ENCODE measurements at places on chromosomes 3 and 15. TPM values are rescaled to one million over a fixed set of nuclear protein-coding genes. Genes with fewer than 3 reads are reported as not detected.

CHDH gene
- total RNA-seq: 6.6 TPM

ETV5 gene
- total RNA-seq: 9.7 TPM

GRCh38 chr3:95048564-95048963 lies 985.7 kb downstream of the NSUN3 start:
- no peak for DNase-seq
- no peak overlapping the region for H3K27ac ChIP-seq
- no peak overlapping the region for H3K4me3 ChIP-seq
- H3K4me1 ChIP-seq: no peaks in the 10 kb centered on the region

GRCh38 chr3:9866639-9867038 lies 13.4 kb downstream of the CIDEC start:
- no peaks in the 10 kb centered on the region for H3K27me3 ChIP-seq
- H3K4me3 ChIP-seq: no peak overlapping the region
- peaks cover 7% of the 10 kb centered on the region for H3K4me1 ChIP-seq

DNA sequence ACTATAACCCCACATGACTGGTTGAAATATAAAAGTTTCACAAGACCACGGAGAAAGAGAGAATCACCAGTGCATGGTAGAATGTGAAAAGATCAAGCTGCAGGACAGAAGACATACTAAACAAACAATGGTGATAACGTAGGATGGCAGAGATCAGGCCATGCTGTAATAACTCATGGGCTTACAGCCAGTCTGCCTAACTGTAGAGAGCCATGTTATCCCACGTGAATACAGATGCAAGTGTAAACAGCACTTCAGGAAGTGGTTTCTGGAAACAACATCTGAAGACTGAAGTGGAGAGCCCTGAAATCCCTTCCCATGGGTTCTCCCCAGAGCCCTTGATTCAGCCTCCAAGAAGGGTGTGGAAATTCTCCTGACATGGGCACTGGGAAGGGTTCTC lies 103.2 kb upstream of the SLCO2A1 start:
- H3K27ac ChIP-seq: no peak overlapping the region
- no peak overlapping the region for H3K4me3 ChIP-seq
- no peaks in the 10 kb centered on the region for H3K4me1 ChIP-seq
- no peaks in the 10 kb centered on the region for H3K36me3 ChIP-seq
- no peak for DNase-seq

GRCh38 chr3:169879013-169879557 lies 9.3 kb upstream of the LRRC31 start:
- H3K27ac ChIP-seq: no peak overlapping the region
- H3K36me3 ChIP-seq: no peaks in the 10 kb centered on the region
- no peak overlapping the region for H3K4me3 ChIP-seq
- H3K27me3 ChIP-seq: no peaks in the 10 kb centered on the region
- no peak for DNase-seq

DNA sequence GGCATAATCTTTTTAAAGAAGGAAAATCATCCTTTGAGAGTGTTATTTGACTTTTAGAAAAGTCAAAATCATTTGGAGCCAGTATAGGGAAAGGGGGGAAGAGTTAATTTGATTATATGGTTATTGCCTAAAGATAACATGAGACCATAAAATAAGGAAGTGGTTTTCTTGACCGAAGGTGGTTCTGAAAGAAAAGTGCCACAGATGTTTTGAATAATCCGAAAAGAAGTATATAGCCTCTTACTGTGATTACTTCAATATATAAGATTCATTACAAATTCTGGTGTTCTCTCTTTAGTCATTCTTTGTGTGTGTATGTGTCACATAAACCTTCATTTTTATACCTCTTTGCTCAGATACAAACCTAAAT lies 1.1 kb downstream of the DNAJB11 start:
- H3K4me3 ChIP-seq: no peak overlapping the region
- H3K4me1 ChIP-seq: peaks cover 21% of the 10 kb centered on the region
- no peak for DNase-seq

GRCh38 chr3:186696522-186696921 lies 20.6 kb upstream of the KNG1 start:
- no peak overlapping the region for H3K4me3 ChIP-seq
- DNase-seq: no peak
- H3K4me1 ChIP-seq: no peaks in the 10 kb centered on the region
- H3K27me3 ChIP-seq: no peaks in the 10 kb centered on the region
- no peak overlapping the region for H3K27ac ChIP-seq

DNA sequence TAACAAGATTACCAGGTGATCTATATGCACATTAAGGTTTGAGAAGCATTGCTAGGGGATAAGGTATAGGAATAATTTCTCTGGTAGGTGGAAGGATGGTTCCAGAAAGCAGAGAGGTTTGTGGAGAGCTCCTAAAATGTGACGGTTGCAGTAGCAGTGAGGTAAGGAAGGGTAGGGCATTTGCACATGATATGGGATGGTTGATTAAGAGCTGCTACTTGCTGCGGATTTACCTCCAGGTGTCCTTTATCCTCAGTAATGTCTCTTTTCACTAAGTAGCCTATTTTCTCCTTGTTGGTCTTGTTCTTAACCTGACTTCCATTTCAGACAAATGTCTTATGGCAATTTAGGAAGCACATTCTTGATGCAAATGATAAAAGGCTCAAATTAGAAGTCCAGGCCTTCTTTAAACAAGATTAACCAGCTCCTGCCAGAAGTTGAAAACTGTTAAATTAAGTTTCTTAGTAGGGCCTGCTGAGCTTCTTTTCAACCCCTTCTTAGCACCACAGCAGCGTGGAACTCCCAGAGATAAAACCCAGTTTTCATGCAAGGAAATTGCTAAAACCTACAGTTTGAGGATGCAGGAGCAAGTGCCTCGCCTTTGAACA lies 231.1 kb upstream of the GADL1 start:
- no peak overlapping the region for H3K27ac ChIP-seq
- no peaks in the 10 kb centered on the region for H3K27me3 ChIP-seq
- H3K4me3 ChIP-seq: no peak overlapping the region
- no peaks in the 10 kb centered on the region for H3K4me1 ChIP-seq
- H3K36me3 ChIP-seq: no peaks in the 10 kb centered on the region

DNA sequence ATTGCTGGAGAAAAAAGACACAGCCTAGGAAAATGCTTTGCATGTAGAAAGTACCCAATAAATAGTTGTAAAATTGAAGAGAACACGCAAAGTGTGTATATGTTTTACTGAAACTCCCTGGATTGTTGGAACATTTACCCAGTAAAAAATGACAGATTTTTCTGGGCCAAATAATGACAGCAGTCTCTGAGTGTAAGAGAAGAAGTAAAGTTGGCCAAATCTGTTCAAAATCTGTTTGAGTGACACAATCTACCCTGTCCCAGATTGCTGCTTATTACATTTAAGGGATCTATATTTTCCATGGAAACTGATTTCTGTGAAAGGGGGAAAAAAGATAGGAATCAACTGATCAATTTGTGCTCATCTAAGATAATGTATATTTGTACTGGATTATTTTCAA lies 267.9 kb downstream of the TUSC7 start:
- H3K27me3 ChIP-seq: no peaks in the 10 kb centered on the region
- H3K4me1 ChIP-seq: no peaks in the 10 kb centered on the region
- no peak overlapping the region for H3K4me3 ChIP-seq
- DNase-seq: no peak

DNA sequence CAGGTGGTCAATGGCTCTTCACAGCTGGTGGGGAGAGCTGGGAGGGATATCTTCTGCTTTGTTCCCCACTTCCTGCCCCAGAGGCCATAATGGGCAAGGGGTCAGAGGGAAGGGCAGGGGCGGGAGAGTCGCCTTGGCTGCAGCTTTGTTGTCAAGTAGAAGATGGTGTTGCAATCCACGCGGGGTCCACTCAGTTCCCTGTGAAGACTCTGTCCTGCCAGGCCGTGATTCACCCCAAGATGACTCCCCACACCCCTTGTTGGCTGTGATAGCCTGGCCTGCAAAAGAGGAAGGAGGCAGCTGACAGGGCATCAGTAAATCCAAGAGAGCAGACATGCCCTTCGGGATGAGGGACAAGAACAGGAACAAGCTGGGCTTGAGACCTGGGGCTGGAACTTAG lies 6.9 kb downstream of the GALNT15 start:
- H3K4me3 ChIP-seq: no peak overlapping the region
- H3K27me3 ChIP-seq: no peaks in the 10 kb centered on the region
- H3K27ac ChIP-seq: no peak overlapping the region
- DNase-seq: peak; percentile 59
- H3K4me1 ChIP-seq: no peaks in the 10 kb centered on the region

- no peak overlapping the region for H3K27ac ChIP-seq
Measured at GRCh38 chr3:77967621-77968020, 927.7 kb downstream of the ROBO2 start.

DNA sequence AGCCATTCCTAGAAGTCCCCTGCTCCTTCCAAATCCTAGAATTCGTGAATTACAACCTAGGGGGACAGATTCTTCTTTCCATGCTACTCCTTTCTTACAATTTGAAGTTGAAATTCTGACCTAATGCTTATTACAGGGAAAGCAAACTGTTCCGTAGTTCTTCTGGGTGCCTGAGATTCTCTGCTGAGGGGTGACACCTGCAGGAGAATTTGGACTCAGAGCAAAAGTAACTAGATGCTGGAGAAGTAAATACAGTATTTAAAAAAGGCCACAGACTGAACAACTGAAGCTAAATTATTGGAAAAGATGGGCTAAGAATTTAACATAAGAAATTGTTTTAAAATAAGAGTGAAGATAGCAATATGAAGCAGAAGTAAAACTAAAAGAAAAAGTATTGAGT lies 37.9 kb downstream of the ACAD9 start:
- H3K4me3 ChIP-seq: no peak overlapping the region
- no peak overlapping the region for H3K27ac ChIP-seq
- no peaks in the 10 kb centered on the region for H3K27me3 ChIP-seq
- DNase-seq: no peak
- no peaks in the 10 kb centered on the region for H3K4me1 ChIP-seq

DNA sequence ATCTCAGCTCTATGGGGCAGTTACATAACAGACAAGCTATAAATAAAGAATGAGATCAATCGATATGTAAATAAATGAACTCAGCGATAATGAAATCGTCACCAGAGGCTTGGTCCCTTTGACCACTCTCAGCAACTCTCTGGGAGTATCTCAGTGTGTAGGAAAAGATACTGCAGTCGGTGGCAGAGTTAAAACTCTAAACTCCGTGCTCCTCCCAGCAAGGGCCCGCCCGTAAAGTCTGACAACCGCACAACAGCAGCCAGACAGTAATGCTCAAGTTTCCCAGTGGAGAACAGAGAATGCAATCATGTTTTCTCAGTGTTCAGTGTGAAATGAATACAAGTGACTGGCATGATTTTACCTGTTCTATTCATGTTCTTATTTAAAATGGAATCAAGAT lies 28.3 kb upstream of the IGF1R start:
- H3K27me3 ChIP-seq: peaks cover 13% of the 10 kb centered on the region
- H3K36me3 ChIP-seq: no peaks in the 10 kb centered on the region
- H3K27ac ChIP-seq: no peak overlapping the region
- no peaks in the 10 kb centered on the region for H3K4me1 ChIP-seq
- DNase-seq: no peak
- H3K4me3 ChIP-seq: no peak overlapping the region

GRCh38 chr3:65170390-65171042 lies 482.7 kb upstream of the ADAMTS9 start:
- H3K27me3 ChIP-seq: no peaks in the 10 kb centered on the region
- H3K36me3 ChIP-seq: no peaks in the 10 kb centered on the region
- no peaks in the 10 kb centered on the region for H3K4me1 ChIP-seq
- peak; percentile 81 for DNase-seq

OSTN gene
- not detected for total RNA-seq

GRCh38 chr15:25176991-25177954 lies 222.5 kb downstream of the SNRPN start:
- no peak overlapping the region for H3K4me3 ChIP-seq
- no peak overlapping the region for H3K27ac ChIP-seq
- peak; percentile 9 for DNase-seq
- H3K27me3 ChIP-seq: no peaks in the 10 kb centered on the region
- no peaks in the 10 kb centered on the region for H3K4me1 ChIP-seq

CTXND1 gene
- total RNA-seq: 0.07 TPM

- H3K27ac ChIP-seq: no peak within 1 kb of the TSS
- no peak within 1 kb of the TSS for H3K4me3 ChIP-seq
- DNase-seq: no peak
- H3K36me3 ChIP-seq: no peaks in the 10 kb centered on the region
- H3K27me3 ChIP-seq: peaks cover 5% of the 10 kb centered on the region
Measured at GRCh38 chr15:48191574-48192225, at the start of gene CTXN2. CTXN2 (plus strand) TSS chr15:48191665; CDS start chr15:48201301, 9,636 bp downstream.

DNA sequence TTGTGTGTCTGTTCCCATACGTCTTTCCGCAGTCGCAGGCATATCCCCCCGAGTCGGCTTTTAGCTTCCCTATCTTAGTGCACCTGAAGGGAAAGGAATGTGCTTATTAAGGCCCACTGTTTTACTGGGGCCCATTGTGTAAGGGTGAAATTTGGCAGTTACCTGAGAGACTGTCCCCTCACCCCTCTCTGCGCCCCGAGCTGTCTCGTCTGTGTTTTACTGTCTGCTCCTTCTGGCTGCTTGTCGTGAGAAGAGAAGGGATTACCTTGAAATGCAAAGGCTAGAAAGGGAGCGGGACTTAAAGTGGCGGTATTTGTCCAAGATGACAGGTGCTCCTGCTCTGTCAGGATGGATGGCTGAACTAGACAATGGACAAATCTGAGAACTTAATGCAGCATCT lies 233.0 kb upstream of the POU1F1 start:
- no peaks in the 10 kb centered on the region for H3K36me3 ChIP-seq
- DNase-seq: no peak
- no peak overlapping the region for H3K4me3 ChIP-seq
- H3K27me3 ChIP-seq: no peaks in the 10 kb centered on the region
- no peaks in the 10 kb centered on the region for H3K4me1 ChIP-seq

HIGD2B gene
- total RNA-seq: not detected

DNA sequence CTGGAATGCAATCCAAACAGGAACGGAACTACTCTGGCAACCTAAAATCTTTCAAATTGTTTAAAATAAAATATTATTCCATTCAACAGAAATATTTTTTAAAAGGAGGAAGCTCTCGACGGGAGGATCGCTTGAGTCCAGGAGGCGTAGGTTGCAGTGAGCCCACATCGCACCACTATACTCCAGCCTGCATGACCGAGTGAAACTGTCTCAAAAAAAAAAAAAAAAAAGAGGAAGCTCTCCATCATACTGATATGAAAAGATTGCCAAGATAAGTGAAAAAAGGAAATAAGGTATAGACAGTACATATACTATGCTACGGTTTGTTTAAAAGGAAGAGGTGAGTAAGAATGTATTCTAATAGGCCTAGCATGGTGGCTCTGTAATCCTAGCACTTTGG lies 3.6 kb downstream of the RAD18 start:
- H3K4me1 ChIP-seq: no peaks in the 10 kb centered on the region
- no peak overlapping the region for H3K27ac ChIP-seq
- no peak for DNase-seq
- H3K27me3 ChIP-seq: no peaks in the 10 kb centered on the region

DNA sequence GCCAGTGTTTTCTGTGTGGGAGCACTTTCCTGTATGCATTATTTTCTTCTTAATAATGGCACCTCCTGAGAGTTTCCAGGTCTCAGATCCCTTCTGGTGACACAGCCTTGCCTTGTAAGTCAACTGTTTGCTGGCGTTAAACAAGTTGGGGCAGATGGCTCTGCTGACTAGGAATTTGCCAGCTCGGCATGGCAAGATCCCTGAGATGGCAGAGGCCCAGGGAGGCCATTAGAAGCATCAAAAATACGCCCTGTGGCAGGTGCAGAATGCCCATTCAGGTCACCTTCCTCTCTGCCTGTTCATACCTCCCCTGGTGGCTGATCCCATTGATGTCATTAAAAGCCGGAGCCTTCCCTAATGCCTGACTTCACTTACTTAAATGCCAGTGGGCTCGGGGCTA lies 320.9 kb upstream of the CTDSPL start:
- no peak for DNase-seq
- no peak overlapping the region for H3K4me3 ChIP-seq

GRCh38 chr3:38992117-38992760 lies 59.5 kb downstream of the SCN11A start:
- H3K4me3 ChIP-seq: no peak overlapping the region
- H3K36me3 ChIP-seq: no peaks in the 10 kb centered on the region
- H3K27ac ChIP-seq: no peak overlapping the region
- DNase-seq: no peak
- no peaks in the 10 kb centered on the region for H3K27me3 ChIP-seq
- H3K4me1 ChIP-seq: no peaks in the 10 kb centered on the region

Data from uterus (tissue), 4 donors.